Natural killer cell (primary cell): ENCODE measurements at places on chromosomes 7 and 10.

- peaks cover 40% of the 10 kb centered on the region for H3K36me3 ChIP-seq
- H3K4me3 ChIP-seq, result peak overlapping the region; percentile 83
- peak overlapping the region; percentile 97 for H3K27ac ChIP-seq
- H3K27me3 ChIP-seq, result no peaks in the 10 kb centered on the region
- H3K4me1 ChIP-seq, result peaks cover 26% of the 10 kb centered on the region
These were observed 820 bp downstream of the WAC start for GRCh38 chr10:28533571-28534304.

DNA sequence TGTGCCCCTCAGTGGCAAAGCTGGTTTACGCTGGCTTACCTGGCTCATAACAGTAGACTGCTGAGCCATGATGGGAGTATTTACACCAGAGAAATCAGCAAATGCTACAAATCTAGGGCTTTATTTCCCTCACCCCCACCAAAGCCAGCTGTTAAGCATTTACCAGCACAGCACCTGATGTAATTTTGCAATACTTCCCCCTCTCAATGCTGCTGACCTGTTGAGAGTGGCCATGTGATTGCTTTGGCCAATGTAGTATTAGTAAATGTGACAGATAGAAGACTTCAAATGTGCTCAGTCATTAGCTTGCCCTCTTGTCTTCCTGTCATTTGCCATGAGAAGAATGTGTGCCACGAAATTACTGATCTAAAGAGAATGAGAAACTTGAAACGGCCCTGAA is 46.6 kb downstream of the HERPUD2 start:
- H3K4me3 ChIP-seq, result no peak overlapping the region
- no peaks in the 10 kb centered on the region for H3K27me3 ChIP-seq
- H3K4me1 ChIP-seq, result peaks cover 27% of the 10 kb centered on the region
- peaks cover 10% of the 10 kb centered on the region for H3K36me3 ChIP-seq
- no peak overlapping the region for H3K27ac ChIP-seq
- DNase-seq, result no peak

- H3K4me1 ChIP-seq, result no peaks in the 10 kb centered on the region
- no peaks in the 10 kb centered on the region for H3K27me3 ChIP-seq
- H3K4me3 ChIP-seq, result no peak overlapping the region
- no peak overlapping the region for H3K27ac ChIP-seq
- DNase-seq, result no peak
These were observed 136.0 kb upstream of the COL1A2 start for GRCh38 chr7:94258418-94259300.

DNA sequence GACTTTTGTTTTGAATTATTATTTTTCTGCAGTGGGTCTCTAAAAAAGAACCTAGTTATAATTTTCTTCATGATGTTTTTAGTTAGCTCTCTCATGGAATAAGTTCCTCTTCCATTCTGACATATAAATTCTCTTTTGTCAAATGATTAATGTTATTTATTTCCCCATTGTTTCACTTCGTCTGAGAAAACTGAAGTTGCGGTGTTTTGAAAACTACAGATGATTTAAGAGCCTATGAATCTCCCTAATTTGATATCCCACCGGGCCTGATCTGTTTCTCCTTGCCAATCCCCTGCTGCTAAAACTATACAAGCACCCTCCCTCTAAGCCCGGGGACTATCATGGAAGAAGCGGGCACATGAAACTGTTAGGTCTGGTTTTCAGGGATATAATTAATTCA is 41.4 kb downstream of the HTR7 start:
- H3K27ac ChIP-seq, result no peak overlapping the region
- H3K36me3 ChIP-seq, result no peaks in the 10 kb centered on the region
- H3K27me3 ChIP-seq, result no peaks in the 10 kb centered on the region
- DNase-seq, result no peak
- H3K4me3 ChIP-seq, result no peak overlapping the region

GRCh38 chr10:102744374-102745051 is 765 bp downstream of the WBP1L start:
- peak overlapping the region; percentile 85 for H3K4me3 ChIP-seq
- H3K4me1 ChIP-seq, result peaks cover 16% of the 10 kb centered on the region
- peak overlapping the region; percentile 71 for H3K27ac ChIP-seq
- H3K27me3 ChIP-seq, result no peaks in the 10 kb centered on the region
- DNase-seq, result no peak

GRCh38 chr7:2072042-2072441 is 160.7 kb downstream of the MAD1L1 start:
- H3K4me3 ChIP-seq, result no peak overlapping the region
- no peak for DNase-seq
- H3K27ac ChIP-seq, result no peak overlapping the region
- H3K27me3 ChIP-seq, result no peaks in the 10 kb centered on the region

GRCh38 chr10:102504179-102504975 is 605 bp downstream of the SUFU start:
- peak overlapping the region; percentile 75 for H3K4me3 ChIP-seq
- peak overlapping the region; percentile 1 for H3K27ac ChIP-seq
- peak; percentile 58 for DNase-seq

GRCh38 chr7:151694828-151695580 is 175.3 kb upstream of the RHEB start:
- H3K36me3 ChIP-seq, result no peaks in the 10 kb centered on the region
- no peak overlapping the region for H3K4me3 ChIP-seq
- H3K27ac ChIP-seq, result no peak overlapping the region
- peaks cover 8% of the 10 kb centered on the region for H3K4me1 ChIP-seq

DNA sequence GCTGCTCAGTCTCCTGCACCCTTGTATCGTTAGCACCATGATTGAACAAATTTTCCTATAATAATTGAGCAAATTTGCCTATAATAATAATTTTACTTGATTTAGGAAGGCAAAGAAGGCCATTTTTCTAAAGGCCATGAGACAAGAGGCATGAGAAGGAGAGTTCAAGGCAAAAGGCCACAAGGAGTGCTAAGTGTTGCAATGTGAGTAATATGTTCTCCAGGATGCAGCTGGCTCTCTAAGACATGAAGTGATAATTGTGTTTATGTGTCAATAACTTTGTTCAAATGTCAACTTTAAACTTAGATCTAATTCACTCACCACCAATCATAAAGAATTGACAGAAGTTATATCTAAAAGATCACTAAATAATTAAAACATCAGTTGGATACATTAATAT is 53.8 kb downstream of the SGCE start:
- no peaks in the 10 kb centered on the region for H3K27me3 ChIP-seq
- no peak overlapping the region for H3K4me3 ChIP-seq
- no peaks in the 10 kb centered on the region for H3K36me3 ChIP-seq
- H3K4me1 ChIP-seq, result no peaks in the 10 kb centered on the region

DNA sequence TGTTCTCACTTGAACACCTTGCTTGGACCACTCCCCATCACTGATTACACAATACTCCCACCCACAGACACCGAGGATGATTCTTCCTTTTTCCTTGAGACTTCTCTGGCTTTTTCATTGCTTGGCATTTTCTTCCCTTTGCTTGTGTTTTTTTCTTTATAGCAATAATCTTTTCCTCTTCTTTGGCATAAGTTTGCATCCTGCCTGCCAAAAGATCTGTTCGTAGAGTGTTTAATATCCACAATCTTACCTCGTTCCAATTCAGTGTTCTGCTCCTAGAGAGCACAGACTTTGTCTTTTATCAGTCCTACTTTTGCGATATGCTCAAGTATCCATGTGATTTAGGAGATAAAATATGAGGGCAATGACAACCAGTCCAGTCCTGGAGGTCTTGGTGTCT is 303.3 kb upstream of the CDC14C start:
- no peaks in the 10 kb centered on the region for H3K4me1 ChIP-seq
- no peak overlapping the region for H3K4me3 ChIP-seq
- DNase-seq, result no peak
- H3K27ac ChIP-seq, result no peak overlapping the region
